ENCODE measurements at places on chromosomes 2 and 18.

DNA sequence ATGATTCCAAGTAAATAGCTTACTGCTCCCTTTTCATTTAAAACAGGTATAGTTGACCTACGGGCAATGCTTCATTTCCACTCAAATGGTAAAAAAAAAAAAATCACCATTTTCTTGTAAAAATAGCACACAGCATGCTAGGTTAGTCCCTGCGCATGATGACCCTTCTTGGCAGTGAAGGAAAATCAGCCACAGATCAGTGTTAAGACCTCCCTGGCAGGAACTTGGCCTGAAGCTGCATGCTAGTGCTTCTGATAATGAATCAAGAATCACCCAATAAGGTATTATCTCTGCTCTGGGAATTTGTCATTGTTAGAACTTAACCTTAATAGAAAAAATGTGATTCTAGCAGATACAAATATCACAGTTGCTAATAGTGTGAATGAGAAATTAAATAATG, 166.3 kb downstream of the RAB3GAP1 start:
- DNase-seq = no peak

DNA sequence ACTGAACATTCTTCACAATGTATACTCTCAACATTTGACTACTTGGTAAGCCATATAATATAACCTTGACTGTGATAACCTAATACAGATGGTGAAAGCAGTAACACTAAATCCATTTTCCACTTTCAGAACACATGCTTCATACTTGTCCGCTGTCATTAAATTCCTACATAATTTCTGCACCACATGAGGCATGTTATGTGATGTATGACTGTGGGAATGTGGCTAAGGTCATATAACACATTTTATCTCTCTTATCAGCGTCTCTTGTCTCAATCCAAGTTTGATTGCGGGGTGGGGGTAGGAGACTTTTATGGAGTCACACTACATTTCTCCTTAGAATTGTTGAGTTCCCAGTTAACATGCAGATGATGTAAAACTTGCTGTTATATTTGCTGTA, 110.9 kb downstream of the MTCL1 start:
- DNase-seq = peak; percentile 87

- no peak for DNase-seq
Observed at GRCh38 chr2:194698012-194698411, 959.0 kb upstream of the SLC39A10 start.

GRCh38 chr2:134683561-134684112, 35.2 kb downstream of the TMEM163 start:
- DNase-seq = no peak

Data from fibroblast of skin of right biceps (primary cell).